ENCODE measurements at places on chromosomes 4 and X.

DNA sequence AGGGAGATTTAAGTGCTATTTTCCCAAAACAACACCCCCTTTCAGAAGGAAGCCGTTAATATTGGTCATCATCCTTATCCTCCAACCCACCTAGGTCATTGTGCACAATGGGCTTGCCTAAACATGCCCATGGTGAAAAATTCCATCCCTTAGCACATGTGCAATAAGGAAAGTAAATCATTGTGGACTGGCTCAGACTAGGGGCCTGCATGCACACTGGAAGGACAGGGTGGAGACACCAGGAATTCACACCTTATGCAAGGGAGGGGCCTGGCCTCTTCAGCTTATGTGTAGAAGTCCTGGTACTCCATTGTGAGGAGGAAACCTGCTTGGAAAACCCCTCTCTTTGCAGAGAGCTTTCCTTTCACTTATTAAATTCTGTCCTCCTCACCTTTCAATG lies 311.4 kb upstream of the NDST4 start:
- DNase-seq: no peak

GRCh38 chr4:144699565-144699964 lies 53.6 kb downstream of the HHIP start:
- no peak for DNase-seq

DNA sequence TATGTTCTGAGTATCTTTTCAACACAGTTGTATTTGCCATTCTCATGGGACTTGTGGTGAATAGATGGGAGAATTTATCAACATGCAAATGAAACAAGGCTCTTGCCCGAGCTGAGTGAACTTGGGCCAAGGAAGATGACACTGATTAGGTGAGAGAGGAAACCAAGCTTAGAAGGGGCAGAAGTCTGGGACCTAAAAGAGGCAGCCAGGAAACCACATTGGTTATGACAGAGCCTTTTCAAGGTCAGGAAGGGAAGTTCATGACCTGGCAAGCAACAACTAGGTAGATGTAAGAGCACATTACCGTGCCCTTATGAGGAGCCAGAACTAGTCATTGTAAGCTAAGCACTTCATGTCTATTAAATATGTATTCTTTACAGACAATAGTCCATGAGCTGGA lies 590.3 kb downstream of the PACRGL start:
- DNase-seq: no peak

- no peak for DNase-seq
These were observed 17.1 kb downstream of the GAB1 start for GRCh38 chr4:143353797-143354196.

DNA sequence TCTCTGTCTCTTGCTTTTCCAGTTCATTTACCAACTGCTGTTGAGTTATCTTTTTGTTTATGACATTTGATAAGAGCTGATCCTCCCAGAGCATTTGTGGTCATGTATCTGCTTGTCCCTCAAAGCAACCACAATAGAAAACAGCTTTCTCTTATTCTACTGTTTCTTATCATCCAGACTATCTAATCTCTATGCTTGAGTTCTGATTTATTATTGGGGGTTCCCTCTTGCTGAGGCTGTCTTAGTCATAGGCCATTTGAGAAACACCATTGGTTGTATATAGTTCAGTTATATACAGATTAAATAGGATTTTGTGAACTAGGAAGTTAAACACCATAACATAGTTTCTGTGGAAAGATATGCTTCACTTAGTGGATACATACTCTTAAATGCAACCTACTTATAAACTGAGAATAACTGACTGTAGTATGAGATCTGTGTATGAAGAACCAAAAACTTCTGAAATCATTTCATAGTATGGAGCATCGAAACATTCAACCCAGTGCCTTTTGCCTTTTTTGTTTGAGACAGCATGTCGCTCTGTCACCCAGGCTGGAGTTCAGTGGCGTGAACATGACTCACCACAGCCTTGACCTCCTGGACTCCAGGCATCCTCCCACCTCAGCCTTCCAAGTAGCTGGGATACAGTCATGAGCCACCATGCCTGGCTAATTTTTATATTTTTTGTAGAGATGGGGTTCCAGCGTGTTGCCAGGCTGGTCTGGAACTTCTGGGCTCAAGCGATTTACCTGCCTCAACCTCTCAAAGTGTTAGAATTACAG lies 75.8 kb downstream of the STIM2 start:
- DNase-seq: no peak

GRCh38 chrX:149037281-149037870 lies 467.7 kb downstream of the IDS start:
- DNase-seq: no peak

- no peak for DNase-seq
These were observed 361.2 kb downstream of the BCOR start for GRCh38 chrX:39736216-39737211.

DNA sequence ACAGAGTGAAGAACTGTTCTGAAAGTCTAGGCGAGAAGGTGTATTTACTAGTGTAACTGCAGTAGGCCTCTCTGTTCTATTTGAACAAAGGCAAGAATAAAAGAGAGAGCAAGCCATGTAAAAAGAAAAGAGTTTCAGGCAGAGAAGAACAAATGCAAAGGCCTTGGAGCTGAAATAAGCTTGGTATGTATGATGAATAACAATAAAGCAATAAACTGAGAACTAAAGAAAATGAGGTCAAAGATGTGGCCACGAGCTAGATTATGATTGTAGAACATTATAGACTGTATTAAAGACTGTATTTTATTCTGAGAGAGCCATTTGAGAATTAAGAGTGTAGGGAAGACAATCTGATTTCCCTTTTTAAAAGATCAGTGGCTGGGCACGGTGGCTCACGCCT lies 160.5 kb downstream of the LRBA start:
- no peak for DNase-seq

GRCh38 chr4:86587381-86588140 lies 6.6 kb upstream of the PTPN13 start:
- no peak for DNase-seq

GRCh38 chr4:120331486-120332370 lies 265.1 kb upstream of the MAD2L1 start:
- no peak for DNase-seq

DNA sequence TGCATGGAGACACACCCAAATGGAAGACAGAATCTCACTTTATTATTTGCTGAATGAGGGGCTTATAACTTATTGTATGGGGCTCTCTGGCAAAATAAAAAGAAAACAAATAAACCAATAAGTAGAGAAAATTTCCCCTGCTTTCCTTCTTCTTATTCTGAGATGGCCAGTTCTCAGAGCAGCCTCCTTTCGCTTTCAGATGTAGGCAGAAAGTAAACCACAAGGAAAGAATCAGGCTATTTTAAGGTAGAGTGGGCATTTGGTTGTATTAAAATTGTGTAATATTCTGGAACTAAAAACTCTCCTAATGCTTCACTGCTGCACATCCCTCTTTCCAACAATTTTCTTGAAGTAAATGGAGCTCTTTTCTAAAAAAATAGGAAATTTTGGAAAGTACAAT lies 241.8 kb downstream of the GALNTL6 start:
- DNase-seq: no peak

- DNase-seq: no peak
These were observed 27.8 kb upstream of the SMIM10 start for GRCh38 chrX:134963041-134963440.

- DNase-seq: no peak
These were observed 10.4 kb upstream of the HSPA4L start for GRCh38 chr4:127771535-127772275.

DNA sequence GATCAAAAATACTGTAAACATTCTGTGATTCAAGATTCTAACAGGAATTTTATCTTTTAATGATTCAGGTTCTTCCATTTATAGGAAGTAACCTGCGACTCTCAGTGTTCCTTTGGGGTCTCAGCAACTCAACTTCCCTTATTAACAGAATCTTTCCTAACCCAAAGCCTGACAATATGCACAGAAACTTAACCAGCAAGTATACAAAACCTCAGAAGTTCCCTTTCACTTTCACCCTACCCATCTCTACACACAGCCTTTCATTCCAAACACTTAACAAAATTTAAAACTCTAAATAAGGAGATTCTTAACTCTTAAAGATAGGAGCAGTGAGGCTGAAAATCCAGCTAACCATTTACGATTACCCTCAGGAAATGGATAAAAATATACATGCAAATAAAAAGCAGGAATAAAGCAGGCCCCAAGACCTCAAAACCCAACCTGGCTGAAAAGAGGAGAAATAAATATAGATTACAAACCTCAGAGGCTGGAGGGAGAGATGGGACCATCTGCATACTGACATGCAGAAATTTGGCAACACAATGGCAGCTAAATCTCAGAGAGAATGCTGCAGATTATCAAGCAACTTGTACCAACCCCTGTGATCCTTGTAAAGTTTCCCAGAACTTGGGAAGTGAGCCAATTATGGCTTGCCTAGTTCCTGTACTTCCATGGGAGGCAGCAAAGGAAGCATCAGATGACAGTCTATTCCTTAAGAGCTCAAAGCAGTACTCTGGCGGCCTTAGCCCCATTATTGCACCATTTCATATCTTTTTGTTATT lies 101.0 kb downstream of the ATP11C start:
- peak; percentile 8 for DNase-seq

GRCh38 chrX:101736651-101737050 lies 77.0 kb upstream of the ARMCX2 start:
- no peak for DNase-seq

DNA sequence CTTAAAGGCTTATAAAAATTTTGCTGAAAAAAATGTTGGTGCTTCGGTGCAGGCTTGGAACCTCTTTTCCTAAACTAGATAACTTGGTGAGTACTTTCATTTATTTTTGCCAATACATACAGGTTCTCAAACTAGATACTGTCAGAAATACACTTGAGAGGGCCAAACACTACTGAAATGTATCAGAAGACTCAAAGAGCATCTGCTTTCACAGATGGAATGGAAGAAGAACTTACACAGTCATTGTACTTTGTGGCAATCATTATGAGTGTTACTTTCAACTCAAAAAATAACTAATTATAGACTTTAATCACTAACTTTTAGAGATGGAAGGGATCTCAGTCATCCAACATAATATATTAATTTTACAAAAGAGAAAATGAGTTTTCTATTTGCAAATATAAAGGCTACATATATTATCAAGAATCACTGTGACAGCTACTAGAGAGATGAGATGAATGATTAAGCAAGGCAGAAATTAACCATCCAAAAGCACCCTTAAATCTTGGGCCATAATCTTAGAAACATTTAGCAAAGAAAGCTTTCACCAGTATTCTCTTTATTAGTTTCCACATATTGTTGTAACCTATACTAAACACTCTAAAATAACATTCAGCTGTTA lies 1.0 kb downstream of the ENAM start:
- no peak for DNase-seq

DNA sequence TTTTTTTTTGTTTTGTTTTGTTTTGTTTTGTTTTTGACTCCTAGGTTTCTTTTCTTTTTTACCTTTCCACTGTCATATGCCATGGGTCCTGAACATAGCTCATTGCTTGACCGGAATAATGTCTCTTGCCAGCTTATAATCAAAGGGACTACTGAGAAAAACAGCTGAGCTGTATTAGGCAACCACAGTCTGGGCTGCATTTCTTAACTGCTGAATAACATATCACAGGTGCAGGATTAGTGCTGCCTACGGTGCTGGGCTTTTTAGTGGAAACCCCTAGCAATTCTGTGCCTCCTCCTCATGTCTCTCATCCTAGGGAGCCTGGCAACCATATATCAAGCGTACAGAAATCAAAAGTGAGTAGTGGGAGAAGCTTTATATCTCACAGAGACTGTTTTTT lies 333.5 kb downstream of the BMPR1B start:
- no peak for DNase-seq

DNA sequence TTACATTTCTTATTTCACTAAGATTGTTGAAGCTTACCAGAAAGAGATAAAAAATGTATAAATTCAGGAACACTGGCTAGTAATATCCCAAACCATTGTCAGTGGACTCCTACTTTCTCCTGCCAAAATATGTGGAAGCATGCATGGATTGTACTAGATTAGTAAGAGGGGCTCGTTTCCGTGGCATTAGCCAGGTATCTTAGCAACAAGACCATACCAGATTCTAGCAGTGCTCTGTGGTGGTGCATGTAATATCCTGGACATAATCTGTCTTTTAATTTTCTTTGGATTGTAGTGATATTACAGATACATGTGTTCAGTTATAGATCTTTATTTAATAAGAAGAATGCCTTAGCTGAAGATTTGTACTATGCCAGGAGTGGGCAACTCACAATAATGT lies 371.9 kb upstream of the PITX2 start:
- DNase-seq: no peak

DNA sequence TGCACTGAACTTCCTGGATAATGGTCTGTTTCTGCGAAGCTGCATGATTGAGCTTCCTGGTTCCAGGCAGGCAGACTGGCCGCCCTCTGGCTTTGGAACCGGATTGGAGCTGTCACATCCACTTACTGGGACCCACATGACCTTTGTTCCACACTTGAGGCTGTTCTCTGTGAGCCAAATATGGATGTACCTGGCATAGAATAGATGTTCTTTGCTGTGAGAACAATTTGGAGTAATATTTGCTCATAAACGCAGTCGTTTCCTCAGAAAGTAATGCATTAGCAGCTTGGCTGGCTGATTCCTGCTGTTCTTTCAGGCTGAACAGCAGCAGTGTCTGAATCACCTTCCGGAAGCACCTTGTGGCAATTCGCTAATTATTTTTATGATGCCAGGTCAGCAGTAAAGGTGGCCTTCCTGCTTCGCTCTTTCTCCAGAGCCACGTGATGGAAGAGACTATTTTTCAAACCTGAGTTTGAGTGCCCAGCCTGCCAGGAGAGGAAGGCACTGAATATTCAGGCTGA lies 78.1 kb upstream of the BOD1L1 start:
- DNase-seq: no peak

DNA sequence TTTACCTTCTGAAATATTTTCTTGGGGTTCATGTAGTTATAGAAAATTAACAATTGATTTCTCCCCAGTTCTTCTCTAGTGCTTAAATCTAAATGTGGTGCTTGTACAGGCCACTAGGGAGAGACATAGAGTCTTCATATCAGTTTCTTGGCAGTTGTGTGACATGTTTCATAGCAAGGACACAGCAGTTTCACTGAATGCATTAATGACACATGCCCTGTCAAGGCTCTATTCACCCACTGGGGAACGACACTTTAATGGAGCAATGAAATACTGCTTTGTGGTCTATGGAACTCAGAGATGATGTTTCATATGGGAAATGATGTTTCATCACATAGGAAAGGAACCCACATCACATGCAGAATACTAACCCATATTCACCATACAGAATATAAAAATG lies 2.8 kb downstream of the VEGFC start:
- DNase-seq: no peak

DNA sequence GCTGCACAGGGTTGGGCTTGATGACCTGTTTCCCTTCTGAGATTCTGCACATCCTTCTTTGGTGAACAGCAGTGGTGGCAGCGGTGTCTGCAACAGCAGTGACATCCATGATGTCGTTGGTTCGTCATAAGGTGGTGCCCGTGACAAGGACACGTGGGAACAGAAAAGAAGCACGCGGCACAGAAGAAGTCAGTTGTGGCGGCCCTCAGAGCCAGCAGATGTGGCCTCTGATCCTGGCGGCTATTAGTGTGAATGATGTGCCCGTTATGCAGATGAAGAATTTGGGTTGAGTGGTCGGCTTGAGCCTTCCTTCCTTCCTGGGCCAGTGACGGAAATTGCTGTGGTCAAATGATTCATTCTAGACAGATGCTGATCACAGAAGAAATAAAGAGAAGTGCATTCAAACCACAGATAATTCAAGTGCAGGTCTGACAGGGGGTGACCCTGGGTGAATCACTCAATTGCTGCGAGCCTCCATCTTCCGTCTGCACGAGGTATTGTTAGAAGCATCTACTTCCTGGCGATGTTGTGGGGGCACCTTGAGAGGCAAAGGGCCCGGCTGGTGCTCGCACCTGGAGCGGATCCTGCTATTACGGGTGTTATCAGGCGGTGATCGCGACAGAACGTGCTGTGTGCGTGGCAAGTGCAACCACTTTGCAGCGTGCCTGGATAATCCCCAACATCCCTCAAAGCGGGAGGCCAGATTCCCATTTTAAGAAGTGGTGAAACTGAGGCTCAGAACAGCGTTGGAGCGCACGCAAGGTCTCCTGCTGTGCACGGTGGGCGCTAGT lies 215.2 kb upstream of the PSAPL1 start:
- DNase-seq: peak; percentile 13
